HFFc6 (cell line): ENCODE measurements at places on chromosomes 2 and 18. TPM values are rescaled to one million over a fixed set of nuclear protein-coding genes. Genes with fewer than 3 reads are reported as not detected.

Gene ADAM17
- total RNA-seq, result 18.1 to 19.2 TPM (median 18.3 TPM) in 3 replicates

GRCh38 chr2:200486529-200486928 is 23.3 kb downstream of the KCTD18 start:
- no peak for DNase-seq

Gene DLX1
- total RNA-seq, result 8.7 to 13.9 TPM (median 12.7 TPM) in 3 replicates

GRCh38 chr2:9678544-9678943 is 47.7 kb upstream of the YWHAQ start:
- DNase-seq, result no peak

- no peak for DNase-seq
Measured at GRCh38 chr2:216341121-216341520, 31.2 kb downstream of the MARCHF4 start.

DNA sequence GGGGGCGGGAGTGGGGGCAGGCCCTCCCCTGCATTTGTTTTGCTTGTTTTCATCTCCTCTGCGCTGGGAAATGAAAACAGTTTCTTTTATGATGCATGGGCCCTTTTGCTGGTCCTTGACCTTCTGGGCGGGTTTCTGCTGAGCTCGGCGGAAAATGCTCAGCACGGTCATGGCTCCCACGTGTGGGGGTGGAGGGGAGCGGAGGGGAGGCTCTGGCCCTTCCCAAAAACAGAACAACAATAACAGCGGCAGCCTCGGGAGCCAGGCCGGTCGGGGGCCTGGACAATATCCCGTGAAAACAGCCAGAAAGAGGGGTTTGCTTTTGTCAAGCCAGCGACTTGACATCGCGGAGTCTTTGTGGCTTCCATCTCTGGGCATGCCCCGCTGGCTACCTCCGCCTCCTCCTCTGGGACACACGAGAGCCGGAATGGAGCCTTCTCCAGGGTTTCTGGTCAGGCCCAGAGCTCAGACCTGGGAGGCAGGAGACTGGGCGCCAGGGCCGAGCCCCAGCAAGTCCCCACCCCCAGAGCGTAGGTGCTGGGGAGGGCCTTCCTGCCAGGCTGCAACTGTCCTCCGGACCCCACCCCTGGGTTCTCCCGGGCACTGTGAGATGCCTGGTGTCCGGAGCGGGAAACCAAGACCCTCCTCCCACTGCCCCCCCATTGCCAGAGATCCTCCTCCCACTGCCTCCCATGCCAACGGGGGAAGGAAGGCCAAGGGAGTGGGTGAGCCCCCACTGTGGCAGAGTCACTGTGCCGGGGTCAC is 35.9 kb upstream of the SNED1 start:
- DNase-seq, result no peak

Gene TUBA4B
- total RNA-seq, result not detected in 3 replicates

Gene OR6B2
- not detected in 3 replicates for total RNA-seq

Gene TMEM247
- total RNA-seq, result not detected in 3 replicates

Gene CD8B2
- total RNA-seq, result not detected in 2 replicates

DNA sequence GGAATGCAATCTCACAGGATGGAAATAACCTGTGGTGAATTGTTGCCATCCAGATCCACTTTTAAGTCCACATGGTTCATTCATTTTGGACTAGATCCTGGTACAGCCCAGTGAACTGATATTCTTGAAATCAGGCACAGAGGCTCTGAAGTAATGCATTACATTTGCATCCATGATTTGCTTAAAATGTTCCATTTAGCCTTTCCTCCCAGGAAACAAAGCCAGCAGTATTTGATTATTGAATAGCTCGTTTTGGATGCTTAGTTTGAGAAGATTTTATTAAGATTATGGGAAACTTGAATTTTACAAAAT is 995.8 kb upstream of the CDH2 start:
- no peak for DNase-seq

Gene ATP6V1B1
- 0.21 to 0.34 TPM (median 0.22 TPM) in 3 replicates for total RNA-seq
